ENCODE measurements at places on chromosomes 13 and 19.

DNA sequence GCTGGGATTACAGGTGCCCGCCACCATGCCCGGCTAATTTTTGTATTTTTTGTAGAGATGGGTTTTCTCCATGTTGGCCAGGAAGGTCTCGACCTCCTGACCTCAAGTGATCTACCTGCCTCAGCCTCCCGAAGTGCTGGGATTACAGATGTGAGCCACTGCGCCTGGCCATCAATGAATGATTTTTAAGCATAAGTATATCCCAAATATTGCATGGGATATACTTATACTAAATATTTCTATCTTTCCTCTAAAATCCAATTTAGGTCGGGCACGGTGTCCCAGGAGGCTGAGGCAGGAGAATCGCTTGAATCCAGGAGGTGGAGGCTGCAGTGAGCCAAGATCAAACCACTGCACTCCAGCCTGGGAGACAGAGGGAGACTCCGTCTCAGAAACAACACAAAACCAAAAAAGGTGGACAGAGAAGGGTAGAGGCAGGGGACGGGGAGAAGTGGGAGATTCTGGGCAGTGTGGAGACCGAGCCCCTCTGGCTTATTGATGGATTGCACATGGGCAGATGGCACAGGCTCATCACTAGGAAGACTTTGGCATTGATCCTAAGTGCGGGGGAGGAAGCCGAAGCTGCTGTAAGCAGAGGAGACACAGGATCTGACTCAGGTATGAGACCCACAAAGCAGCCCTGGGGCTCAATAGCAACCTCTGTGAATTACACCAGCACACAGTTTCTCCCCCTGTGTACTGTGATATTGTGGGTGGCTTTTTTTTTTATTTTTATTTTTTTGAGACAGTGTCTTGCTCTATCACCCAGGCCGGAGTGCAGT lies 13.5 kb downstream of the ARRDC5 start:
- DNase-seq, result peak; percentile 31

DNA sequence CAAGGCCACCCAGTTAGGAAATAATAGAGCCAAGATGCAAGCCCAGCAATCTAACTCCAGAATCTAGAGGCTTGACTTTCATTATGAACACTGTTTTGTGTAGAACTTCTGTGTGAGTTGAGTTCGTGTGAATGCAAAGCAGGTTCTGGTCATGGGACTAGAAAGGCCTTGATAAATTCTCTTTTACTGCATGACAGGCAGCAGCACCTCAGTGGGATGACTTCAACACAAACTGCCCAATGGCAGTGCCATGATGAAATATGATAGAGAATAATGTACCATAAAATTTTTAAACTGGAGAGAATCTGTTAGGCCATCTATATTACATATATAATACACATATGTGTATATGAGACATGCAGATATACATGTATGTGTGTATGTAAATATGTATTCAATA lies 214.5 kb downstream of the KLF5 start:
- DNase-seq, result no peak

DNA sequence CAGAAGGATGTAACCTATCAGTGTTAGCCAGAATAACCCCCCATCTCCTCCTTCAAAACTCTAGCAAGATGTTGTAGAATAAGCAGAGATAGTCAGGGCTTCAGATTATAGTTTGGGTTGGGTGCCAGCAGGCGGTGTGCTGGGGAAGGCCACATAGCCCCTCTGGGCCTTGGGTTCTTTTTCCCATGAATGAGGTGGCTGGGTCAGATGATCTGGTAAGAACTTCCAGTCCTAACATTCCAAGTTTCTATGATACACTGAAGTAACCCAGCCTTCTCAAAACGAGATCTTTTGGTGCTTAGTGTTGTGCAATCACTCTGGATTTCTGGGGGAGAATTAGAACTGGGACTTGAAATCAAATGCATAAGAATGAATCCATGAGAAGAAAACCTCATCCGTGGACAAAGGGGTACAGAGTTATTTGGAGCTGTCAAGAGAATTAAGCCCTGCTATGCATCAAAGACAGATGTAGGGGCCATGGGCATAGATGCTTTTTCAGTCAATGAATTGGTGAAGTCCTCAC lies 810 bp downstream of the CBY2 start:
- DNase-seq, result no peak

GRCh38 chr13:20719783-20720182 lies 16.3 kb downstream of the IL17D start:
- no peak for DNase-seq

DNA sequence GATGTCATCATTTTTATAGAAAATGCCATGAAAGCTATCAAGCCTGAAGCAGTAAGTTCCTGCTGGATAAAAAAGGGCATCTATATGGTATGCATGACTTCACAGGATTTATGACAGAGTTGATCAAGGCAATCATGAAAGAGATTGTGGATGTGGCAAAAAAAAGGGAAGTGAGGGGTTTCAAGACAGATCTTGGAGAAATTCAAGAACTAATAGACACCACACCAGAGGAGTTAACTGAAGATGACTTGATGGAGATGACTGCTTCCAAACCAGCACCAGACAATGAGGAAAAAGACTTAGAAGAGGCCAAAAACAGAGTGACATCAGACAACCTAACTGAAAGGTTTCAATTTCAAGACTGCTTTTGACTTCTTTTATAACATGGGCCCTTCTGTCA lies 691.1 kb upstream of the SLC10A2 start:
- no peak for DNase-seq

DNA sequence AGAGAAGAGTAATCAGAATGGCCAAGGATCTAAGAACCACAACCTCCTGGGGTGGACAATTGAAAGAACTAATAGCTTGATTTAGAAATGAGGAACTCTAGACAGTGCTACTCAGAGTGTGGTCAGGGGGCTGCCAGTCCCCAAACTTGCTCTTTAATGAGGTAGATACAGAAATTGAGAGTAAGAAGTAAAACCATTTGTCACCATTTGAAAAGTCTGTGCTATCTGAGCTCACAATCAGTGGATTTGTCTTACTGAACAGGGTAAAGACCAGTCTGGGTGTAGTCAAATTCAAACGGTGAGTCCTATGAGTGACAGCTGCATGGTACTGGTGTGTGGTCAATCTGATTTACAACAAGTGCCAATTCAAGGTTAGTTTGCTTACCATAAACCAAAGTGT lies 118.9 kb downstream of the KL start:
- no peak for DNase-seq

DNA sequence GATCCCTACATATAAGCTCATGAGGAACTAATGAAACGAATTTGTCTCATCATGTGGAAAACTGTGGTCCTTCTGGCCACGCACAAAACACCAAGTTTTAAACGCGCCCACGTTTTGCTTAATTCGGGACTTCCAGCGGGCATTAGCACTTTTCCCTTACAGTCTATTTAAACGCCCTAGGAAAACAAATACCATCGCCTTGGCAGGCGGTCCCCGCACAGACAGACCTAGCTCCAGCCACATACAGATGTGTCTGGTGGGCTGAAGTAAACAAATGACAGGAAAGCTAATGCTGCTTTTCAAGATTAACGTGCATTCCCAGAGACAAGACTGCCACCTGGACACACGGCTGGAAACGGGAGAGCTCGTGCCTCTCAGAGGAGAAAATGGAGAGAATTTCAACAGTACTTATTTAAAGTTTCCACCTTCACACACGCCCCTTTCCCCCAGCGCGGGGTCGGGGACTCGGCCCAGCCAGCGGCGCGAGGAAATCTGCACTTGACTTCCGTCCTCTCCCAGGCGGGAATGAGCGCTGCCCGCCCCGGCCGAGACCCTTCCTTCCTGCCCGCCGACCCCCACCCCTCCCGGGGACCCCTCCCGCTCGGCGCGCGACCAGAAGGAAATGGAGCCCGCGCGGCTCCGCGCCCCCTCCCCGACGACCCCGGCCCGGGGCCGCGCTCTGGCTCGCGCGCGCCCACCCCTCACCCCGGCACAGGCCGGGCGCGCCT lies 931 bp downstream of the USP12 start:
- DNase-seq, result no peak

- peak; percentile 12 for DNase-seq
Measured at GRCh38 chr13:74288361-74288911, 154.2 kb upstream of the KLF12 start.

DNA sequence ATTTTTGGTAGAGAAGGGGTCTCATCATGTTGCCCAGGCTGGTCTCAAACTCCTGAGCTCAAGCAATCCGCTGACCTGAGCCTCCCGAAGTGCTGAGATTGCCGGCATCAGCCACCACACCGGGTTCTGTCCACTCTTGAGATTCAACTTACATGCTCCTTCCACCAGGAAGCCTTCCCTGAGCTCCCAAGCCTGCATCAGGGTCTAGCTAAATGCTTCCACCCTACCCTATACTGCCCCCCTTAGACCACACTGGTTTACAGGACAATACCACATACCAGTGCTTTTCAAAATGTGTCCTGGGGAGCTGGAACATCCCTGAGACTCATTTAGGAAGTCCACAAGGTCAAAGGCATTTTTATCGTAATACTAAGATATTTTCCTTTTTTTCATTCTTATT lies 15.1 kb upstream of the CACNG8 start:
- DNase-seq, result peak; percentile 33

- DNase-seq, result peak; percentile 95
Measured at GRCh38 chr19:13796301-13797057, 1.2 kb downstream of the ZSWIM4 start.

- DNase-seq, result no peak
Measured at GRCh38 chr19:34479396-34479795, 2.2 kb upstream of the WTIP start.

- no peak for DNase-seq
Measured at GRCh38 chr13:64480672-64481071, 2749.5 kb downstream of the PCDH9 start.

DNA sequence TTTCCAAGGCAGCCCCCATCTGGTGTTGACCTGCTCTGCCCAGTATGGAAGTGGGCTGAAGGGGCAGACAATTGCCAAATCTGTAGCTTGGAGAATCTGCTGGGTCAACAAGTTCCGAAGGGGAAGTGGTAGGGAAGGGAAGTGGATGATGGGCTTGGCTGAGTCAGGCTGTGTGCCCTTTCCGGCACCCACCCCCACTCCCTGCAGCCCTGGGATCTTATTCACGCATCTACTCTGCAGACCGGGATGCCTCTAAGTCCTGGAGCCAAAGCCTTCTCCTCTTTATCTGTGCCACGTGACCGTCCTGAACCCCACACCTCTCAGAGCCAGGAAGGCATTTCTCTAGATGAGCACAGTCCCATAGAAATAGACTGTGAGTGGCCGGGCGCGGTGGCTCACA lies 7.5 kb upstream of the C5AR2 start:
- no peak for DNase-seq

- peak; percentile 69 for DNase-seq
Measured at GRCh38 chr19:2424686-2425621, 2.4 kb downstream of the TIMM13 start.

DNA sequence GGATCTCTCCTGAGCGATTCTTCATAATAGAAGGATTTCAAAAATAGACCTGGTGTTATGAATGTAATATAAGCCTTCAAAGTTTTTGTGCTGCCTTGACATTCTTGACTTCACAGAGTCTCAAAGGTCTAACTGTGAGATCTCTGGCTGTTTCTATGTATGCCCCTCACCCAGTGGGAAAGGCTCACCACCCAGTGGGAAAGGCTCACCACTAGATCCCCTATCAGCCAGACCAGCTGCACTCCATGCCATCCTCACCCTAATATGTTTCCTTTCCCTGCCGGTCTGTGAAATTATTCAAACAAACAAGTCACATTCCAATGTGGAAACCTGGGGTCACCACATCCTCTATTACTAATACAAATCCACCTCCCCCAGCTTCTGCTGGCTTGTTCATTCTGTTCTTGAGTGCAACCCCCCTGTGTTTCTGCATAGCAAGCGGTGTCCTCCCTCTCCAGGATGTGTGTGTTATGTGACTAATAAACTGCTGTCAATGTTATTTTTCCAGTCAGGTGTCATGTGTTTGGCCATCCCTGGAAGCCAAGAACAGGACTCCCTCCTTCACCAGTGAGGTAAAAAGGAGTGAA lies 13.8 kb upstream of the SLITRK1 start:
- no peak for DNase-seq

GRCh38 chr19:48094855-48095203 lies 15.8 kb downstream of the PLA2G4C start:
- no peak for DNase-seq

DNA sequence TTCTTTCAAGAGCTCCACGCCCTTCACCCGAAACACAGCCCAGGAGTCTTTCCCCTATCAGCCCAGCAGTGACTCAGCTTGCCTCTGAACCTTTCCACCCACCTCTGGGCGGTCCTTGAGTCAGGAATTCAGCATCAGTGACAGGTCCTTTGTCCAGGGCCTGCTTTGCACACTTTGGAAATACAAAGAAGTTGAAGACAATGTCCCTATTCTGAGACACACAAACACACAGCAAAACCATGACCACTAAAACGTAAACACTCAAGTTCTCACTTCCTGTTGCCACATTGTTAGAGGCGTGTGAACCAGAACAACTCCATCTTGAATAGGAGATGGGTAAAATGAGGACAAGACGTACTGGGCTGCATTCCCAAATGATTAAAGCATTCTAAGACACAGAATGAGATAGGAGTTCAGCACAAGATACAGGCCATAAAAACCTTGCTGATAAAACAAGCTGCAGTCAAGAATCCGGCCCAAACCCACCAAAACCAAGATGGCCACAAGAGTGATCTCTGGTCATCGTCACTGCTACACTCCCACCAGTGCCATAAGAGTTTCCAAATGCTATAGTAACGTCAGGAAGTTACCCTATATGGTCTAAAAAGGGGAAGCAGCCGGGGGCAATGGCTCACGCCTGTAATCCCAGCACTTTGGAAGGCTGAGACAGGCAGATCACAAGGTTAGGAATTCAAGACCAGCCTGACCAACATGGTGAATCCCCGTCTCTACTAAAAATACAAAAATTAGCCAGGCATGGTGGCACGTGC lies 49.2 kb upstream of the ATP12A start:
- DNase-seq, result peak; percentile 55

DNA sequence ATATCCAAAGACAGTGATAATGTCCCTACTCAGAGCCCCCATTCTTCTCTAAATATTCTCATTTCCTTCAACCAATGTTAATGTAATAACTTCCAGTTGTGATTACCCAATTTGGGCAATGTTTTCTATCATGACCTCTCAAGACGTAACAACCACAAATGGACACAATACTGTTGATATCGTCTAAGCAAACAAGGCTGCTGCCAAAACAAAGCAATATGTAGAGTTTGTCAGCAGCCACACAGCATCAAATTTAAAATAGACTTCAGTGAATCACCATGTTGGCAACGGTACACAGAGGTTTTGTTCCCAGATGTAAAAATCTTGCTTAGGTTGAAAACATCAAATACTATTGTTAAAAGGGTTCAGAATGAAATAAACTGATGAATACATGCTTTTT lies 205.1 kb downstream of the DACH1 start:
- DNase-seq, result peak; percentile 87

DNA sequence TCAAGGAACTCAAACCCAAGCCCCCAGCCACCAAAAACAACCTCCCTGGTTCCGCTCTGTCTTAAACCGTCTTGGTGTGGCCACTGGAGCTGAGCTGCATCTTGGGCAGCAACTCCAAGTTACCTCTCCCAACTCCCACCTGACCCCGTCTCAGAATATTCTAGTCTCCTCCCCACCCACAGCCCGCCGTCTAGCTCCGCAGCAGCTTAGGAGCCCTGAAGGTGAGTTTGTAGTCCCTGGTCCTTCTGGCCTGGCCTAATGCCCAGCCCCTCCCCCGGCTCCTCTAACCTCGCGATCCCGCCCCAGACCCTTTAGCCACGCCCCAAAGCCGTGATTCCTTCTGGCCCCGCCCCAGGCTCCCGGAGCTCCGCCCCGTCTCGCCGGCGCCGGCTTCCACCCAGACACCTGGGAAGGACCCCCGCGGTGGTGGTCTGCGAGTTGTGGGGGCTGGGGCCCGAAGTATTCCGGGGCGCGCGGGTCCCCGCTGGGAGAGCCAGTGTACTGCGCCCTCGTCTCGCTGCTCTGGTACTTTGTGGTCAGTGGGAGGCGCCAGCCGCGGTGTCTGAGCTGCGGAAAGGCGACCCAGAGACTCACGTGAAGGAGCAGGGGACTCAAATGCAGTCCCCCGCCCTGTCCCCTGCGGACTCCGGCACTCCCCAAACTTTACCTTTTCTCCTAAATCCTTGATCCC lies 2.5 kb upstream of the LHB start:
- peak; percentile 28 for DNase-seq

All from cardiac fibroblast (primary cell).